ENCODE measurements at places on chromosomes 2 and 18.

- DNase-seq = no peak
Measured at GRCh38 chr2:11578986-11579774, 45.3 kb downstream of the GREB1 start.

DNA sequence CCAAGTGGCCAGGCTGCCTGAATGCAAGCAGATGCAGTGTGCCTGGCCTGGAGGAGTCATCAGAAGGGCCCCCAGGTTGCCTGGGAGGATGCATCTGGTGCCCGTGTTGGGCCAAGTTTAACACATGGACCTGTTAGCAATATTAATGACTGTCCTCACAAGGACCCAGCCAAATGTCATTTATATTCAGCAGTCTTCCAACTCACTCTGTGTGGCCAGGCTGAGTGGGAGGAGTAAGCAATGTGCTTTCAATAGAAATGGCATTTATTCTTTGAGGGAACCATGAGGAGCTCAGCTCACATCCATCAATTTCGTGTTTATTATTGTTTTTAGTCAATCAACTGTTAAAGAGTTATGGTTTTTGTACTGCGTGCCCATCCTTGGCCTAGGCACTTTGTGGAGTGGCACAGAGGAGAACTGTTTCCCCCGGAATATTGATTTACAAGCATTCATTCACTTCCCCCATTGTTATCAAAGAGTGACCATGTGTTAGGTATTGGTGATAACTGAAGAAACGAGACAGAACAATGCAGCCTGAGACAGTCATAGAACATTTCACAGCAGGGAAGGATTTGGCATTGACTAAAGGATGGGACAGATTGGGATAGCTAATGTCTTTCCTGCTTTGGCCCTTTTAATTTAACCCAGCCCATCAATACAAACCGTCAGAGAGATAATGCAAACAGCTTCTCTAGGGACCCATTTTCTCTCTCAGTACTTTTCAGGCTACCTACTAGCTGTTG lies 725.2 kb downstream of the TSN start:
- DNase-seq = no peak

DNA sequence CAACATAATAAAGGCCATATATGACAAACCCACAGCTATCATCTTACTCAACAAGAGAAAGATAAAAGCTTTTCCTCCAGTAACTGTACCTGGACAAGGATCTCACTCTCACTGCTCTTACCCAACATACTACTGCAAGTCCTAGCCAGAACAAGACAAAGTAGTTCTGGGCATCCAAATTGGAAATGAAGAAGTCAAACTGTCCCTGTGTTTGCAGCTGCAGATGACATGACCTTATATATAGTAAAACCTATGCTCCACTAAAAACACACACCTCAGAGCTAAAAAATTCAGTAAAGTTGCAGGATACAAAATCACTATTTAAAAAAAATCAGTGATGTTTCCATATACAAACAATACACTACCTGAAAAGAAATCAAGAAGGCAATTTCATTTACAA lies 32.2 kb downstream of the USP34 start:
- no peak for DNase-seq

DNA sequence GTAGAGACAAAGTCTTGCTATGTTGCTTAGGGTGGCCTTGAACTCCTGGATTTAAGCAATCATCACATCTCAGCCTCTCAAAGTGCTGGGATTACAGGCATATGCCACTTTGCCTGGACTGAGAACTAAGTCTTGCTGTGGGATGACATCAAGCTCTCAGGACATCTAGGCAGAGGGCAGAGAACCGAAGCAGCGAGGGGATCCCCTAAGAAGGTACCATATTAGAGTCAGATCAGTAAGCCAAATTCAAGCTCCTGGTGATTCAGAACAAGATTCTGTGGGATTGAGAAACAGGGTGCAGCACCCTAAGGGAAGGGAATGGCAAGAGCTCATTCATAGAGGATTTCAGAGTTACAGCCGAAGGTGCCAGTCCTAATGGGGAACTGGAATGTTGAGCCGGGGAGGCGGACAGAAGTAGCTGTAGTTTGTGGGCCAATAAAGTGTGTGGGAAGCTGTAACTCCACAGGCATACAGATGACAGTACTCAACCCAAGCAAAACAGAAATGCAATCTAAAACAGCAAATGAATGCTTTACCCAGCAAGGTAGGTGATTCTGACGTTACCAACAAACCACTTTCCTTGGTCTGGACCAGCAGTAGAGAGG lies 30.9 kb downstream of the EPHA4 start:
- DNase-seq = no peak

GRCh38 chr2:237171396-237171795 lies 85.7 kb downstream of the COPS8 start:
- no peak for DNase-seq

DNA sequence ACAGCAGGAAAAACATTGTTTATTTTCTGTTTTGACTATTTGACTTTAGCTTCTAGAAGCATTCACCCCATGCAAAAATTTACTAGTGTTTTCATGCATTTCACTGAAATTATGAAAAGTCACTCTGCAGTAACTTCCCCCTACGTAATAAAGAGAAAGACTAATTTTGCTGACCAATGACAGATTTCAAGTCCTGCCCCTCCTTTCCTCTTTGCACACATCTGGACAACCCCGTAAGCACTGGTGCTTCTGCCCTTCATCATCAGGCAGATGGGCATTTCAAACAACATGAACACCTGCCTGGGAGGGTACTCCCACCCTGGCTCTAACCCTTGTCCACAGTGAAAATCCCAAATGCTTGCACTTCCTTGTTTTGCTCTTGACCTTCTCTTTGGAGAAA lies 815.0 kb upstream of the ID2 start:
- no peak for DNase-seq

DNA sequence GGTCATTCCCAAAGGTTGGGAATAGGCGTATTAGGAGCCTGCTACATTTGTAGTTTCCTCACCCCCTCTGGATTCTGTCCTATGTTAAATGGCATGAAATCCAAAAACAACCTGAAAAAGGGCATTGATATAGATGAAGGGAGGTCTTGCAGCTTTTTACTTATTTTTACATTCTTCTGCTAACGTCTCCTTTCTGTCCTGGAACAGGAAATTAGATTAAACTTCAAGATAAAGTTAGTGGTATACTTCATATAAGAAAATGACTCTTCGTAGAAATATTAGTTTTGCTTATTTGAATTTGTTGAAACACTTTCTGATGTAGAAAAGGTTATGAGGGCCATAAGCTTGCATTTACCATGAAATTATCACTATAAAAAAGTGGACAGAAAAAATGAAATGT lies 694.5 kb downstream of the ADCYAP1 start:
- DNase-seq = no peak

- no peak for DNase-seq
Measured at GRCh38 chr2:65514555-65515195, 82.3 kb upstream of the SPRED2 start.

GRCh38 chr2:236855176-236855865 lies 230.4 kb upstream of the COPS8 start:
- DNase-seq = no peak

- no peak for DNase-seq
Measured at GRCh38 chr2:165185633-165186032, 18.2 kb downstream of the SCN3A start.

- DNase-seq = no peak
Measured at GRCh38 chr2:102190430-102191107, 3.7 kb downstream of the IL1RL2 start.

DNA sequence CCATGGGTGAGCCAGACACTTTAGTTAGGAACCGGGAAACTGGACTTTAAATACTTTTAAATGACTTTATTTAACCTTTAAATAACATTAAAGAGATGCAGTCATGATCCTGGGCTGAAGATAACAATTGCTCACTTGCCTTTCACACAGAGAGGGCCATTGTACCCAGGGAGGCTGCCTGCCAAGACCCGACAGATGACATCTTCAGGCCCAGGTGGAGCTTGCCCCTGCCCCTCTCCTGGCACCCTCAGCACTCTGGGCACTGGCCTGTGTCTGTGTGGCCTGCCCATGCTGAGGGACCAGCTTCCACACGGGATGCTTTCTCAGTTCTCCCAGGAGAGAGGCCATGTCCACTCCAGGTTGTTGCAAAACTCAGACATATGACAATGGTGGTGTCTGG lies 216.4 kb upstream of the MYT1L start:
- DNase-seq = no peak

DNA sequence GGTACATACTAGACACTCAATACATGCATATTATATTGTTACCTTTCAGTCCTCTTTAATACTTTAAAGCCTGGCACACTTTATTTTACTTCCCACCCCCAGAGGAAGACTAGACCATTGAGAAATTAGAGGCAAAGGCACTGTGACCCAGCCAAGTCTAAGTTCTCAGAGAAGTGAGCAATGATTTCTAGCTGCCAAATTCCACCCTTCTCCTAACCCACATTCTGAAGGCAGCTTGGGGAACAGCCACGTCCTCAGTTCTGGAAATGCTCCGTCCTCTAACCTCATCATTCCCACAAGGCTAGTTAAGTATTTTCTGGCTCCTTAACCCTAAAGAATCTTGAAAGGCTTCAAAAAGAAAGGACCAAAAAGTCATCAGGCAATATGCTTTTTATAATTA lies 86.6 kb downstream of the COL5A2 start:
- peak; percentile 10 for DNase-seq

DNA sequence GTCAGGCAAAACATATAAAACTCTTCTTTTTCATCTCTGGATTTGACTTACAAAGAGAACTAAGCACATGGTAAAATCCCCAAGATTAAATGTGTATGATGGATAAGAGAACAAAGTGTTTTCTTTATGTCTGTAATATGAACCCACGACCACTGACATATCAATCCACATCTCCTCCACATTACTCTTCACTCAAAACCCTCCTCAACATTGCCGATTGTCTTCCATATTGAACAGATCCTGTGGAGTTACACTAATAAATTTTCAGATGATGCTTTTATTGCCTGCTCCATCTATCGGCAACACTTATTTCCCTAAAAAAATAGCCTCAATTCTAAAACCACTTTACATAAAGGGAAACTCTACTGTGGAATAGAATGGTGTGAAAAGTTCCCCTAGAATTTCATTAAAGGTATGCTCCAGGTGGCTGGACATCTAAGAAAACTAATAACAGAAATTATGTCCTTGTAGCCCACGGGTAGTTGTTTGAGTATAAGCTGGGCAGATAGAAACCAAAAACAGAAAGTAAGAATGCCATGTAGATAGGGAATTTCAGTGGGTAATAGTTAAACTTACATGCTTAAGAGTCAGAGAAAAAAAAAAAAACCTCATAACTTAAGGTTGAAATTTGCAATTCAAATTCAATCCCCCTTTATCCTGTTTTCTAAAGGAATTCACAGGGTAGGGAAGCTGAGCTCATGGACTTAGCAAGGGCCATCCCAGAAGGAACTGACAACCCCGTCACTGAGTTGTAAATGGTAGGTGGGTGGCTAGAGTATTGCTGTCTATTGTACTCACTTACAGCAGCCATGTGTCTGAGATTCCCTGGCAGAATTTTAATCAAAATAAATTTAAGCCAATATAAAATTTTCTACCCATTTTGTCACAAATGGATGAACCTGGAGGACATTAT lies 305.4 kb upstream of the LYPD1 start:
- no peak for DNase-seq

DNA sequence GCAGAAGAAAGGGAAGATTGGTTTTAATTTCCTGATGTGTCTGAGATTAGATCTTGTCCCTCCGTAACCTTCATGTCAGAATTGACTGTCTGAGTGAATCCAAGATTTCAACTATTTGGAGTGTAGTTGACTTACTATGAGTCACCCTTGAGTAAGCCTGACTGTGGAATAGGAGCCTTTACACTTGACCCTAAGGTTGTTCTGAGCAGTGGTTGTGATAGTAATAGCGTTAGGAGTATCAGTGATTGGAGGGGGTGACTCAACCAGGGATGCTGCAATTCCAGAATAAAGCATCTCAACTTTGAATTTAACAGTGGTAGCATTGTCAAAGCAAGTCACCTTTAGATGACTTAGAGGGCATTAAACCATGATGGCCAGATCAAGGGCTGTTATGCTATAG lies 979.5 kb upstream of the FAM98A start:
- no peak for DNase-seq

DNA sequence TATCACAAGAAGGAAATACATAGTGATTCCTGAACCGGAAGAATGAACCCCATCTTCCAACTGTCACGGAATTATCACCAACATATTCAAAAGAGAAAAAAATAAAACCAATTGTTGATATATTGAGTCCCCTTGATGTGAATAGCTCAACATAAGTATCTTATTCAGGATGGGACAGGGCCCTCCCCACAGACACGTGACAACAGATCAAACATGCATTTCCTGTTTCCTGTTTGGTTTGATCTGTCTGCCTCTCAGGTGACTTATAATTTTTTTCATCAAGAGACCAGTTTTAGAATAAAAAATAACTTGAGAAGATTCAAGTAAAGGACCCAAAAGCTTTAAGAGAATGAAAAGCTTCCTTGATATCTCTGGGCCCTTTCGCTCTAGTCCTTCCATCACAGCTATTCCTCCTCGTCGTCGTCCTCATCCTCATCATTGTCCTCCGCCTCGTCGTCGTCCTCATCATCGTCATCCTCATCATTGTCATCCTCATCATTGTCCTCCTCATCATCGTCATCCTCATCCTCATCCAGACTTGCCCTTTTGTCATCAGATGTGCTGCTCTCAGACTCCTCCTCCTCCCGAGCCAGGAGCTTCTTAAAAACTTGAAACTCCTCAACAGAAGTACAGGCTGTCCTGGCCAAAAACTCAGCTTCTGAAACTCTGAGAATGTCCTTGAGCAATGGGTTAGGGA lies 6.3 kb downstream of the MTERF4 start:
- no peak for DNase-seq

DNA sequence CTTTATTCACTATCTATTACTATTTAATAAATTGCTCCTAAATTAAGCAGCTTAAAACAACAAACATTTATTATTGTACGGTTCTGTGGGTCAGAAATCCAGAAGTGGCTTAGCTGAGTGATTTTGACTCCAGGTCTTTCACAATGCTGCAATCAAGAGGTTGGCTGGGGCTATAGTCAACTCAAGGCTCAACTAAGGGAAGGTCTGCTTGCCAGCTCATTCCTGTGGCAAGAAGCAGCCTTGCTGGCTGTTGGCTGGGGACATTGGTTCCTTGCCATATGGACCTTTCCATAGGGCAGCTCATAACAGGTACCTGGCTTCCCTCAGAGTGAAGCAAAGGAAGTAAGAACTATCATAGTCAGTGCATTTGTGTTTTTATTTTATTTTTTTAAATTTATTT lies 5.0 kb upstream of the MRPL19 start:
- no peak for DNase-seq

DNA sequence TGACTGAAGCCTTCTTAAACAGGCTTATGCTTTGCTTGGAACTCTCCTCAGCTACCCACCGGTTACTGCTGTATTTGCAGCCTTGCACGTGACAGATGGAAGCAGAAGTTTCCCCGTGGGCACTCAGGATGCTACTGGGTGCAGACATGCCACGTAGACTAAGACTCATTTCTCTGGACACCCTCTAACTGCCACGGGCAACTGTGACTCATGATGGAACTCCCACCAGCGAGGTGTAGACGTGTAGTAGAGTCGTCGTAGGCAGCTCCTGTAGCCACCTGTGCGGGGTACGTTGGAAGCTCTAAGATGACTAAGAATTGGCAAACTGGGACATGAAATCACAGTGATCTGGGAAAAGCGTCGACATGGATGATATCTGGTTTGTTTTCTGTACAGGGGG lies 27.5 kb downstream of the TSHZ1 start:
- no peak for DNase-seq

Measured in thoracic aorta (tissue), 2 donors.